ENCODE measurements at places on chromosomes 4 and X. TPM values are rescaled to one million over a fixed set of nuclear protein-coding genes. Genes with fewer than 3 reads are reported as not detected.

Gene MAGEA11
- total RNA-seq = not detected

Gene SLIT2
- 1.6 TPM for total RNA-seq

Gene NSG1
- 0.57 TPM for total RNA-seq

Gene ZNF711
- 3.9 TPM for total RNA-seq

Gene WDR44
- 28.6 TPM for total RNA-seq

Gene TXK
- total RNA-seq = 0.38 TPM

Gene AR
- 14.9 TPM for total RNA-seq

Gene APLN
- 237 TPM for total RNA-seq

Gene TMEM255A
- total RNA-seq = not detected

Gene DCHS2
- 0.19 TPM for total RNA-seq

Gene CAPN6
- total RNA-seq = not detected

Gene FHDC1
- total RNA-seq = 0.10 TPM

Gene TRPC5OS
- not detected for total RNA-seq

Gene GAGE12F
- not detected for total RNA-seq

Gene PHOX2B
- not detected for total RNA-seq

Gene SLC10A7
- total RNA-seq = 11.1 TPM

Gene PLP1
- total RNA-seq = not detected

Gene VEGFC
- total RNA-seq = 30.4 TPM

Gene ARHGEF6
- 5.7 TPM for total RNA-seq

Gene LRIT3
- under 0.01 TPM for total RNA-seq

Gene ITM2A
- 31.5 TPM for total RNA-seq

Gene RBM46
- total RNA-seq = 0.10 TPM

Gene PHEX
- total RNA-seq = 0.98 TPM

Gene TBX22
- not detected for total RNA-seq

Gene PLS3
- 546 TPM for total RNA-seq

Gene SLC38A5
- 10.1 TPM for total RNA-seq

Gene CORIN
- 0.33 TPM for total RNA-seq

Gene ASB9
- 14.2 TPM for total RNA-seq

Gene MAGEA12
- total RNA-seq = not detected

Gene OPRPN
- not detected for total RNA-seq

Gene NAA11
- not detected for total RNA-seq

Gene CT45A2
- not detected for total RNA-seq

Gene TECRL
- total RNA-seq = not detected

Gene TDO2
- not detected for total RNA-seq

Gene PDCL2
- total RNA-seq = not detected

Gene PLAC8
- 2.5 TPM for total RNA-seq

Gene ITIH6
- total RNA-seq = not detected

Gene H2BW2
- total RNA-seq = not detected

Gene PABPC1L2B
- total RNA-seq = not detected

Gene MXD4
- total RNA-seq = 72.3 TPM

Gene SPATA4
- not detected for total RNA-seq

Gene ENAM
- total RNA-seq = not detected

Gene USP17L5
- total RNA-seq = not detected

Gene FTHL17
- total RNA-seq = not detected

Gene ARL9
- total RNA-seq = 0.33 TPM

Gene CT45A9
- not detected for total RNA-seq

All from vein endothelial cell (primary cell).